NCI-H1417 treated with DMSO at 0.1 percent for 48 hours (cell line): ENCODE measurements at places on chromosomes 7 and 10.

GRCh38 chr7:15921576-15921975 is 235.1 kb upstream of the MEOX2 start:
- DNase-seq: no peak

DNA sequence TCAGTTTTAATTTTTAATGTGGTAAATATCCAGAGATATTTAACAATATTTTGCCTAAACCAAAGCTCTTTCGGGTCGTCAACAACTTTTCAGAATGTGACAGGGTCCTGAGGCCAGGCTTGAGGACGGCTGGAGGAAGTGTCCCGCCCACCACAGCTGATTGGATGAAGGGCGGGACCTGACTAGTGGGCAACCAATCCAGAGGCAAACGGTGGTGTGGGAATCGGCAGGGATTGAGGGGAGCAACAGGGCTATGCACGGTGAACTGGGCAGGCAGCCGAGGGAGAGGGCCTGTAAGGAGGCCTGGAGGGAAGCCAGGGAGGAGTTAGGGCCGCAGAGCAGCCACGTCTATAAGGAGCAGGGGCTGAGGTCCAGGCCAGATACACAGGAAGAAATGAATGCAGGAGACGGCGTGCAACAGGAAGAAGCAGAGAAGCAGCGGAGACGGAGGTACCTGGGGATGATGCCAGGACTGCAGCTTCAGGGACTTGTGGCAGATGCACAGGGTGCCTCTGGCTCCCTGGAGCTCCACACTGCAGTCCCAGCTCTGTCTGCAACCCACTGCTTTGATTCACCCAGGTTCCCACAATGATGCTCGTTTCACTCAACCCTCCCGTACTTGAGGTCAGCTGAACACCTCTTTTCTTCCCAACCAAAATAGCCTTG is 46.1 kb upstream of the ZMIZ1 start:
- no peak for DNase-seq

GRCh38 chr10:131016556-131016955 is 295.0 kb downstream of the TCERG1L start:
- DNase-seq: no peak

GRCh38 chr7:112298543-112299100 is 92.1 kb downstream of the ZNF277 start:
- DNase-seq: no peak

DNA sequence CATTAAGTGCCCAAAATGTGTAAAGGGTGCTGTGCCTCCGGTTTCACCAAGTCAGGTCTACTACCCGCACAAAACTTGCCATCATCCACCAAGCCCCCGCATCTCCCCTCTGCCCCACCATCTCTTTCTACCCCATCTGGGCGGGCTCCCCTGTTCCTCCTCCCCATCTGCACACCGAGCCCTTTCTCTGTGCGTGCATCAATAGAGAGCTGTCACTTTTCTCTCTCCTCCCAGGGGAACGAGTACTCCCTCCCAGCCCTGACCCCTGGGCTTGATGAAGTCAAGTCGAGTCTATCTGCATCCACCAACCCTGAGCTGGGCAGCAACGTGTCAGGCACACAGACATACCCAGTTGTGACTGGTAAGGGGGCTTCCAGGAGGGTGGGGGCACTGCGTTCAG is 63.5 kb downstream of the PAX2 start:
- DNase-seq: no peak

GRCh38 chr10:73779018-73779417 is 2.8 kb upstream of the CHCHD1 start:
- DNase-seq: no peak

DNA sequence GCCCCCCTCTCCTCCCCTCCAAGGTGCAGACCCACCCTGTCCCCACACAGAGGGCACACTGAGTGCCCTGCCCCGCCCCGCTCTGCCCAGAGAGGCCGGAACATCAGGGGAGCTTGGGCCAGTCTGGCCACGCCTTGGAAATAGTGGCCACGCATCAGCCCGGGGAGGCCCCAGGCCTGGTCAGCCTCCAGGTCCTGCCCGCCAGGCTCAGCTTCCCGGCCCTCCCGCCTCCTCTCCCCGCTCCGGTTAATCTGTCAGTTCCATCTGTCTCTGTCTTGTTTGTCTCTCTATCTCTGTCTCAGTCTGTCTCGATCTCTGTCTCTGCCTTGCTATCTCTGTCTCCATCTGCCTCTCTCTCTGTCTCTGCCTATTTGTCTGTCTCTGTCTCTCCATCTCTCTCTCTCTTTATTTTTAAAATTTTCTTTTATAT is 28.9 kb upstream of the TNRC18 start:
- DNase-seq: no peak

GRCh38 chr10:26368463-26368862 is 69.7 kb upstream of the APBB1IP start:
- no peak for DNase-seq

- DNase-seq: no peak
Measured at GRCh38 chr7:83836028-83836427, 187.1 kb upstream of the SEMA3E start.

DNA sequence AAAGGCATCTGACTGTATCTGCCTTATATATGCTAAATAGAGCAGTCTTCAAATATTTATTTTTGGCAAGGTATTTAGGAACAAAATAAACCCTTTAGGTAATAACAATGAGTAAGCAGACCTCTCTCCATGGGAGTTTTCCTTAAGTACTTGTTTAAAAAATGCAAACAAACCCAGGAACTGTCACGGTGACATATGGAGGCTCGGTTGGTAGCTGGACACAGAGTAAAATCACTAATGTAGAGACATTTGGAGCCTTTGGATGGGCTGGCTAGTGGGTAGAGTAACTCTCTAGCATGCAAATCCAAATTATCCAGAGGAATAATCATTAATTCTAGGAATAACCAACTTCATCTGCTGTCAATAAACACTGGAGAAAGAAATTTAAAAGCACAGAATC is 71.6 kb upstream of the LAMB4 start:
- DNase-seq: no peak

- DNase-seq: no peak
Measured at GRCh38 chr10:3495281-3495680, 289.7 kb downstream of the KLF6 start.
